ENCODE measurements at places on chromosomes 1 and 21.

GRCh38 chr1:24932284-24932683 is 2.2 kb upstream of the RUNX3 start:
- DNase-seq = no peak

- DNase-seq = no peak
Observed at GRCh38 chr1:41355761-41356160, 5.5 kb upstream of the FOXO6 start.

GRCh38 chr1:48371598-48371997 is 100.4 kb downstream of the SPATA6 start:
- DNase-seq = no peak

DNA sequence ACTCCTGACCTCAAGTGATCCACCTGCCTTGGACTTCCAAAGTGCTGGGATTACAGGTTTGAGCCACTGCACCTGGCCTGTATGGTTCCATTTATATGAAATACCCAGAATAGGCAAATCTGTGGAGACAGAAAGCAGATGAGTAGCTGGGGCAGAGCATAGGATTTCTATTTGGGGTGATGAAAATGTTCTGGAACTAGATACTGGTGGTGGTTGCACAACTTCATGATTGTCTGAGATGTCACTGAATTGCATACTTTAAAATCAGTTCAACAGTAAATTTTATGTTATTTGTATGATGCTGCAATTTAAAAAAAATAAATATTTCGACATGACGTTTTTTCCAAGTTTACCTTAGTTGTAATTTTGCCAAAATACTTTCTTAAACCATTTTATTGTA is 23.9 kb downstream of the ITSN1 start:
- no peak for DNase-seq

GRCh38 chr21:28215214-28215954 is 777.3 kb downstream of the LTN1 start:
- DNase-seq = no peak

DNA sequence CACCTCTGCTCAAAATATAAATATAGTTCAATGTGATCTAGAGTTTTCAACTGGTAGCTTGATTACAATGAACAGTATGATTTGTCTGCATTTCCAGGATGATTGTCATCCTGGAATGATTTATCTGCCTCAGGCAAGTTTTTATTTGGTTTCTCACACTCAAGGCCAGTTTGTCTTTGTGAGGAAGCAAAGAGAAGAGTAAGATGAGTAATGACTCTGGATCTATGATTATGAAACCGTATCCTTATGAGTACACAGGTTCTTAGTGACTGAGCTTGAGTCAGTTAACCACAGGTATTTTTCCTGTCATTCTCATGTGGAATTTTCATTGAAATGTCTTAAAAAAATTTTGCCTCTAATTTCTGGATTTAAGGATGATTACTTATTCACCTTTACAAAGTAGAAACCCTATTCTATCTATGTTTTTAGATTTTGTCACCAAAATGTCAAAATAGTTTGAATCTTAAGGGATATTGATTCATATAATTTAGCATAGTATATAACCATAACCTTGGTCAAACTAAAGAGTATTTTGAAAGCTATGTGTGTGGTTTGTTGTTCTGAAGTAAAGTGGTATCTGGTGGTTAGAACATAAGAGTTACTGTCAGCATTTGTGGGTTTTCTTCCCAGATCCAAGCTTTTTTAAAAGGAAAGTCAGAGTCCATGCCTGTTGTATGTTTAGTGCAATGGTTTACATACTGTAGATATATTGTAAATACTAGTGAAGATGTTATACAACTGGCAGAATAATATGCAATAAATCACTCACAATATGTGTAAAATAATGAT is 145.0 kb downstream of the RASAL2 start:
- DNase-seq = no peak

GRCh38 chr1:181155339-181155738 is 66.8 kb downstream of the IER5 start:
- DNase-seq = no peak

GRCh38 chr1:204578867-204579664 is 62.9 kb downstream of the MDM4 start:
- no peak for DNase-seq

DNA sequence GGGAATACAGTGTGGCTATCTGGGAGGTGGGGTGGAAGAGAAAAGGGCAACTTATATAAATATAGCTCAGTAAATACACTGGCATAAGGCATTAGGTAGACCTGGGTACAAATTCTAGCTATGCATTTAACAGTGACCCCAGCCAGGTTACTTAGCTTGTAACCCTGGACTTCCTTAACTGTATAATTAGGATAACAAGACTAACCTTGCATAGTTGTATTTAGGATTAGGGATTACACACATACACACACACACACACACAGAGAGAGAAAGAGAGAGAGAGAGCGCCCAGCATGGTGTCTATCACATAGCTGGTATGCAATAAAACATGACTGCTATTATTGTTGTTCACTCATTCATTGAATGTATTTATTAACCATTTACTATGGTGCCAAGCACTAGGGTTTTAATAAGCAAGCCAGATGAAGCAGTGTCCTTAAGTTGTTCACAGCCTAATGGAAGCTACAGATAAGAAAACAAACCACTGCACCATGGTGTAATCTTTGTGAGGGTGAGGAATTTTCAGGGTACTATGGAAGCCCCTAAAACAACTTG is 251.4 kb downstream of the ZNF648 start:
- no peak for DNase-seq

- no peak for DNase-seq
Observed at GRCh38 chr1:153342178-153342577, 6.5 kb downstream of the PGLYRP4 start.

DNA sequence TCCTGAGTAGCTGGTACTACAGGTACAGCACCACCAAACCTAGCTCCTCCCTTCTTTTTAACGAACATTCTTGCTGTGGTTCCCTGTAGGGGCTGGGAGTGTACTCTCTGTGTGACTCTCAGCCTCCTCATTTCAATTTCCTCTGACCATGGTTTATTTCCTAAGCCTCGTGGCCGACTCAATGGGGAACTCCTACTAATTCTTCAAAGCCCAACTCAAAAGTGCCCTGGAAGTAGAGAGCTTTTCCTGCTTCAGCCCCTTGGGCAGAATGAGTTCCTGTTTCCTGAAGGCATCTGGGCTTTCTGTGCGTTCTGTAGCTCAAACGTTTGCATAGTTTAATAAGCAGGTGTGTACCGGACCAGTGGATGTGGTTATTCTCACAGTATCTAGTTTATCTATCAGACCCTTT is 70.9 kb upstream of the ACOT11 start:
- no peak for DNase-seq

GRCh38 chr1:186046437-186047211 is 312.4 kb downstream of the HMCN1 start:
- no peak for DNase-seq

DNA sequence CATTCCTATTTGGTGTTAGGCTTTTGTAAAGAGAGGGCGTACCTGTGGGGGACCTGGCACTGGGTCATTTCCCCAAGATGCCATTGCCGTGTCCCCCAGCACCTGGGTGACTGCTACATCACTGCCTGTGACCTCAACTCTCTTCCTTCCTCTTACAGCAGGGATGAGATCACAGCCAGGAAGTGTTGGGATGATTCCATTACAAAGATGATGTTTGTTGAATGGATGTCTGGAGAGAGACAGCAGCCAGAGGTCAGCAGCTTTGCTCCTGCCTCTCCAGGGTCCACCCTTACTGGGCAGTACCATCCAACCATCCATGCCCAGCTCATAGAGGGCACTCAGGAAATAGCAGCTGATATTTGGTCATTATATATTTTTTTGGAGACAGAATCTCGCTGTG is 35.1 kb downstream of the TMEM51 start:
- DNase-seq = no peak
